Activated naive CD4-positive, alpha-beta T cell treated with Interleukin-2 at 50 U/mL for 16 hours (primary cell): ENCODE measurements at places on chromosomes 12 and 14.

GRCh38 chr14:23641915-23642588 lies 5.9 kb downstream of the DHRS2 start:
- DNase-seq, result no peak

GRCh38 chr12:113462998-113463745 lies 8.5 kb downstream of the LHX5 start:
- DNase-seq, result no peak

DNA sequence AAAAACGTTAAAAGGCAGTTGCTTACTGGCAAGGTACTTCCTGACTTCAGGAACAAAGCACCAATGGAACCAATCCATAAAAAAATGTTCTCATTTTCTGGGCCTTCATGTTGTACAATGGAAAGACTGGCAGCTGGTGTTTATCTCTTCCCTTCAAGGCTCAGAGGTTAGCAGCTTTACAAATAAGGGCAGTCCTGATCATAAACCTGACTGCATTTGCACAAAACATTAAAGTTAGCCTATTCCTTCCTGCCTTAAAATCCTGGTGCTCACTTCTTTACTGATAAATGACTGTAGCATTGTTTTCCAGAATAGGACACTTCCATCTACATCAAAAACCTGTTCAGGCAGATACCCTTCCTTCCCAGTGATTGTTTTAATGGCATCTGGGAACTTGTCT lies 19.2 kb downstream of the IL26 start:
- no peak for DNase-seq

DNA sequence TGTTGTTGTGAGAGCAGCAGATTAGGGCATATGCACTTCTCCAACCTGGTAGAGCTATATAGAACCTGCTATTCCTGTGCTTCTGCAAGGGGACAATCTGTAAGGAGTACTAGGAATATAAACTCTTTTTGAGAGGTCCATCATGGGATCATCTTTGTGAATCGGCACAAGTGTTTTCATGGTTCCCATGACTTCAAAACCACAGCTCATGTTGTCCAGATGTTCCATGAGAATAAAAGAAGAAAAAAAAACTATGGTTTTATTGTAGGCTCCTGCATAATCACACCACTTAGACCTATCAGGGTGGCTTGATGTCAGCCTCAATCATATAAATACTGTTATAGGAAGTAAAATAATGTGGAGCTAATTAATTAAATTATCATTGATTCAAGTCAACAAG lies 311.4 kb upstream of the ATP2B1 start:
- no peak for DNase-seq

DNA sequence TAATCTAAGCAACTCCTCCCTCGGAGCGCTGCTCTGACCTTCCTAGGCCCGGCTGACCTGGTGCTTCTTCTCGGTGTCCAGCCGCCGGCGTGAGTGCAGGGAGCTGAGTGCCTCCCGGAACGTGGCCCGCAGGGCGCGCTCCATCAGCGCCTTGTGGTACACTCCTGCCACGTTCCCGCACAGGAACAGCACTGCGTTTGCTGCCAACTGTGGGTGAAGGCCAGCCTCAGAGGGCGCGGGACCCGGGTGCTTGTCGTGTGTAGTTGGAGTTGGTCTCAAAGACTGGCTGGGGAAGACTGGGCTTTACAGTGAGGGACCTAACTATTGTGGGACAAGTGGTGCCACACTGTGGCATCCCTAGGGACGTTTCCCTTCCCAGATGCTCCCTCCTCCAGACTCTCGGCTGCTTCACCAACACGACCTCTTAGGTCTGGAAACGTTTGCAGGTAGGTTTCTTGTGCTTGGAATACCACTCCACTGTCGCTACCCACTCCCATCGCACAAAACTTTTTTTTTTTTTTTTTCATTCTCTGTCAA lies 3.1 kb downstream of the ADCY4 start:
- DNase-seq, result no peak

GRCh38 chr14:54775486-54776140 lies 127.0 kb downstream of the GCH1 start:
- DNase-seq, result no peak
